ENCODE measurements at places on chromosomes 1 and 21.

DNA sequence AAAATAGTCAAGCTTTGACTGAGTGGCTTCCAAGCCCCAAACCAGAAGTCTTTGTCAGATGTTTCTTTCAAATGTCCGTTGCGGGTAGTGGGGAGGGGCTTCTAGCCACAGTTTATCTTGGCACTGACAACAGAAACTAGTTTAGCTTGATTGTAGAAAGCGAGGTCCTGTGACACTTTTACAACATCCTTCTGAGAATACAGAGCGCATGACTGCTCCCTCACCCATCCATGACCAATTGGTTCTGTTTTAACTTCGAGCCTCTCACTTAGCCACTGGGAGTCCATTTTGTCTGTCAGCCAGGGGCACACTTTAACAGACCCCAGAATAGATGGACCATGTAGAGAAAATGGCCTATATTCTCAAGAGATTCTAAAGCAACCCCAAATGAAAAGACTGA is 199.2 kb upstream of the ST6GALNAC5 start:
- no peak for DNase-seq

DNA sequence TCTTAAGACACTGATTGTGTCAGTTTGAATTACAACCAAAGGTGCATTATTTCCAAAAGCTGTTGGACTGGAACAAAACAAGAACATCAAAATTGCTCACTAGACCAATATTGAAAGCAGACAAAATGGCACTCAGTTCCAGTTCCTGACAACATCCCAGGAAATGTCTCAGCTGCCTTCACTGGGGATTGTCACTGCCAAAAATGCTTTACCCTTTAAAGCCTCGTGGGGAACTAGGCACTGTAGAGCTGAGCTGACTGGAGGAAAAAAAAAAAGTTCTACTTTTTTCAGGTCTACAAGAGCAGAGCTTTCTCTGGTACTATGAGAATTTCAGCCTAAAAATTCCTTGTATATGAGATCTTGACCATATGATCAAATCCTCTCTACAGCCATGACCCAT is 21.9 kb downstream of the GPR52 start:
- DNase-seq, result no peak

DNA sequence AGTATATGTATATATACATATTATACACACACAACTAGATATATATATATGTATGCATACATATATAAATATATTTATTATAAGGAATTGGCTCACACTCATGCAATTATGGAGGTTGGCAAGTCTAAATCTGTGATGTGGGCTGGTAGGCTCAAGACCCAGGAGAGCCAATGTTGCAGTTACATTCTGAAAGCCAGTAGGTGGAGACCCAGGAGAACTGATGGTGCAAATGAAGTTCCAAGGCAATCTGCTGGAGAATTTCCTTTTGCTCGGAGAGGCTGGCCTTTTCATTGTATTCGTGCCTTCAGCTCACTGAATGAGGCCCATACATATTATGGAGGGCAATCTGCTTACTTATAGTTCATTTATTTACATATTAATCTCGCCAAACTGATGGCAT is 9.4 kb downstream of the IVL start:
- no peak for DNase-seq

- DNase-seq, result no peak
Measured at GRCh38 chr1:223229756-223230155, 86.7 kb upstream of the TLR5 start.

- DNase-seq, result no peak
Measured at GRCh38 chr1:223183268-223183862, 40.3 kb upstream of the TLR5 start.

DNA sequence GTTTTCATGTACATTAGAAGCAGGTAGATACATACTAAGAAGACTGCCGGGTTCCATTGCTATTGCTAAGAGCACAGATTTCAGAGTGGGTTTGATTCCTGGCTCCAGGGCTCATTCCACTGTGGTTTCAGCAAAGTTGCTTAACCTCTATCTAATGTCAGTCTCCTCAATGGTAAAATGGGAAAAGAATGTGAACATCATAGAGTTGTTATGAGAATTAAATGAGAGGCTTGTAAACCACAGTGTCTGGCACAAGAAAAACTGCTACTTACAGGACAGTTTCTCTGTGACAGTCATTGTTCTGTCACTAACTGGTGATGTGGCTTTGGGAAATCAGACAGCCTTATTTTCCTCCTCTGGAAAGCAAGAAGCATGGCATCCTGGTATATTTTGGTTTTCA is 10.7 kb upstream of the PLXNA2 start:
- no peak for DNase-seq

DNA sequence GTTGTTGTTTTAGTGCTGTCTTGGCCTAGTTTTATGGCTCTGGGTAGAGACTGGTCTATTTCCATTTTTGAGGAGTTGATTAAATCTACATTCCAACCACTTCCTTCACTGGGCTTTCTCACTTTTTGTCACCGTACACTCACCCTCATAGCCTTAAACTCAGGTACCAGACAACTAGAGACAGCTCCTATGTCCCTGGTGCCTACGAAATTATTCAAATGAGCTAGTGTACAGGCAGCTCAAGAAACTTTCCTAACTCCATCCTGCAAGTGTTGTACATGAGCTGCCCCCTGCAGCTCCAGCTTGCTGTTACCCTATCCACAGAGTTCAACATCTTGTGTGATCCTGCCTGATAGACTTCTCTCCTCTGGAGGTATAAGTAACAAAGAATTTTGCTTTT is 704.8 kb upstream of the RGS18 start:
- no peak for DNase-seq

DNA sequence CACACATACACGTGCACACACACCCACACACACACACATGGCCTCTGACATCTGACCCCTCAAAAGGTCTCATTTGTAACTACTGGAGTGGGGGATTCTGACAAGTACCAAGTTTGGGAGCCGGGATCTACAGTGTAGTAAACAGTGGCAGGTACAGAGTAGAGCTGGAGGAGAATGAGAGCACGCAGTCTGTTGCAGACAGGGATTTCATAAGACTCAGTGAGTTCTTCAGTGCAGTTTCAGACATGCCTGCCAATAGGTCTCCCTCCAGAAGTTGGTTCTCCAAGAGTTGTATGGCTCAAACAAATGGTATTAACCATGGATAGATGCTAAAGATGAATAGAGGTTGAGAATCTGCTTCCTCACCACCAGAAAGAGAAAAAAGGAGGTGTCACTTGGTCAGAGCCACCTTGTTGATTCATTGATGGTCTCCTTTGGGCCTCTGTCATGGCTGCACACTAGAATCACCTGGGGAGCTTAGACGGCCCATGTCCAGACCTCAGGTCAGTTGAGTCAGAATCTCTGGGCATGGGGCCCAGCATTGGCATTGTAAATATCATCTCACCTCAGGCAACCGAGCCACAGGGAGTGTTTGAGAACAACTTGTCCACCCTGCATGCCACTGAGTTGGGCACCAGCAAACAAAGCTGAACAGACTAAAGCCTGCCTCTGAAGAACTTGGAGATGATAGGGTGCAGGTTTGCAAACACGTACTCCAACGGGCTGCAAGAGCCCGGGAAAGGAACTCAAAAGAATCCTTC is 122.1 kb downstream of the EDEM3 start:
- no peak for DNase-seq

GRCh38 chr1:109357616-109358015 is 40.1 kb downstream of the SORT1 start:
- peak; percentile 44 for DNase-seq

GRCh38 chr1:8116894-8117264 is 90.8 kb upstream of the ERRFI1 start:
- DNase-seq, result no peak

- DNase-seq, result peak; percentile 67
Measured at GRCh38 chr1:32892368-32893197, 6.3 kb downstream of the HPCA start.

DNA sequence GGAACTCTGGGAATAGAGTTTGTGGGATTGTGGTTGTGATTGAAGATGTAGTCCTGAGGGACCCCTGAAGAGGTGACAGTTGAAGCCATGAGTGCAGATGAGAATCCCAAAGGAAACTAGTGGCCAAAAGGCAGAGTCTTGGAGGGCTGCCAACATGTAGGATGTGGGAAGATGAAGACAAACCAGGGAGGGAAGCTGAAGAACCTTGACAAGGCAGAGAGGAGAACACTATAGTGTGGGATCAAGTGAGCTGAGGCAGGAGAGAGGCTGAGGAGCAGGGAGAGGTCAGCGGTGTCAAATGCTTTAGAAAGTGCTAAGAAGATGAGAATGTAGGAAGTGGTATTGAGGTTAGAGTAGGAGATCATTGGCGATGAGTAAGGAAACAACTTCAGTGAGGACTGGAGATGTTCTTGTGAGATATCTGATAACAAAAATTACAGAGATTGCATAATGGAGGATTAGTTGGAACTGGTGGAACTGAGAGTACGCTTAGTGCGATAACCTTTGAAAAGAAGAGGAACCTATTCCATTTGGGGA is 88.5 kb upstream of the VCAM1 start:
- DNase-seq, result no peak

Measured in NCI-H1105 treated with DMSO at 0.1 percent for 48 hours (cell line).